ENCODE measurements at places on chromosomes 1 and 21. TPM values are rescaled to one million over a fixed set of nuclear protein-coding genes. Genes with fewer than 3 reads are reported as not detected.

- DNase-seq = no peak
Observed at GRCh38 chr1:14350197-14350596, 248.3 kb upstream of the KAZN start.

DNA sequence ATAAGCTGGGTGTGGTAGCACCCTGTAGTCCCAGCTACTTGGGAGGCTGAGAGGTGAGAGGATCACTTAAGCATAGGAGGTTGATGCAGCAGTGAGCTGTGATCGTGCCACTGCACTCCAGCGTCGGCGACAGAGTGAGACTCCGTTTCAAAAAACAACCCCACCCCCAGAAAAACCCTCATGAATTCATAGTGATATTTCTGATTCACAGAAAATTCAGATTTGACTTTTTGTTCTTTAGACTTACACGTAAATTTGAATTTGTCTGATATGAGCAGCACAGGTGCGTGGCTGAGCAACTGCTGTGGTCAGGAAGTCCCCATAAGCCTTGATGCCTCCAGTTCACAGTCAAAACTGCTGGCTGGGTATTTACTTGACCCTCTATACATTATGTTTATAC is 10.0 kb upstream of the MORC3 start:
- no peak for DNase-seq

GRCh38 chr1:180168786-180169639 is 14.3 kb downstream of the QSOX1 start:
- no peak for DNase-seq

DNA sequence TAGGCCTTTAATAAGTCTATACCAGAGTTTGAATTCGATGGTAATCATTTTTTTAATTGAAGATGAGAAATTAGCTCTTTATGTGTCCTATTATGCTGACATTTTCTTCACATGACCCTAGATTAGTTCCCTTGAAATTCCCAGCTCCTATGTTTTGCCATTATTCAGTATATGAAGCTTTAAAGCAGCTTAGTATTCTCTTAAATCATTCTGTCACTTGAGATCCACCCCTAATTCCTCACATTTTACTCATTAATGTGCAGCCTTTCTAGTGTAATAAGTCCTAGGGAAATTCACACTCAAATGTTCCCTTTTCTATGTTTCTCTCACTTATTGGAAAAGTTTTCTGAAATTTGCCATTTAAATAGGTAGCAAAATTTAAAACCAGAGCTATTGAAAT is 704.5 kb upstream of the B3GALT2 start:
- no peak for DNase-seq

- DNase-seq = no peak
Observed at GRCh38 chr1:115534106-115534505, 107.7 kb upstream of the VANGL1 start.

RNU1-3 gene
- 9,391 TPM for total RNA-seq

PLPPR4 gene
- 0.11 TPM for total RNA-seq
